ENCODE measurements at places on chromosomes 6 and 20.

DNA sequence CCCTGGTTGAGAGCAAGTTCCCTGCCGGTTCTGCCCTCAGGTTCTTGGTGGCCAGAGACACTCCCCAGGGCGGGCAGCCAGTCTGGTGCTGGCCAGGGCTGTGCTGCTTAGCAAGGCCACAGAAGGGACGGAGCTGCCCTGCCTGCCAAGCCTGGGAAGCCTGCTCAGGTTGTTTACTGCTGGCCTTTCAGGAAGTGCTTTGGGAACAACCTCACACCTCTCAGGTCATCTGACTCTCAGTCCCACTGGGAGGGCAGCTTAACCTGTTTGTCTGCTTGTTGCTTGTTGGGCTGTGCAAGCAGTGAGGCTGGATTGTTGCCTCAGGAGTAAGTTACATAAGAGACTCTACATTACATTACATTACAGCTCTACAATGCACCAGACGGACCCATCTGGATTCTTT lies 75.8 kb upstream of the AFDN start:
- DNase-seq = no peak

DNA sequence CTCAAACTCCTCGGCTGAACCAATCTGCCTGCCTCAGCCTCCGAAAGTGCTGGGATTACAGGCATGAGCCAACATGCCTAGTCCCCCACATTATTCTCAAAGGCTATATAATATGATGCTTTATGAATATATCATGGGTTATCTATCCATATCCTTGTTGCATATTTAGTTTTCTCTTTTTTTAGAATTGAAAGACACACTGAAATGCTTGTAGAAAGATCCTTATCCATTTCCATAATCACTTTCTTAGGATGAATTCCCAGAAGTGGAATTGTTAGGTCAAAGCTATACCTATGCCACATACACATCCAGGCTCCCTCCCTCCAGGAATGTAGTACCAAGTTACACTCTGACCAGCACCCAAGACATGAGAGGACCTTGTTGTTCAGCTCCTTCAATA lies 2.5 kb upstream of the ARFGEF3 start:
- DNase-seq = no peak

GRCh38 chr6:54980511-54981275 lies 134.1 kb downstream of the FAM83B start:
- DNase-seq = no peak

DNA sequence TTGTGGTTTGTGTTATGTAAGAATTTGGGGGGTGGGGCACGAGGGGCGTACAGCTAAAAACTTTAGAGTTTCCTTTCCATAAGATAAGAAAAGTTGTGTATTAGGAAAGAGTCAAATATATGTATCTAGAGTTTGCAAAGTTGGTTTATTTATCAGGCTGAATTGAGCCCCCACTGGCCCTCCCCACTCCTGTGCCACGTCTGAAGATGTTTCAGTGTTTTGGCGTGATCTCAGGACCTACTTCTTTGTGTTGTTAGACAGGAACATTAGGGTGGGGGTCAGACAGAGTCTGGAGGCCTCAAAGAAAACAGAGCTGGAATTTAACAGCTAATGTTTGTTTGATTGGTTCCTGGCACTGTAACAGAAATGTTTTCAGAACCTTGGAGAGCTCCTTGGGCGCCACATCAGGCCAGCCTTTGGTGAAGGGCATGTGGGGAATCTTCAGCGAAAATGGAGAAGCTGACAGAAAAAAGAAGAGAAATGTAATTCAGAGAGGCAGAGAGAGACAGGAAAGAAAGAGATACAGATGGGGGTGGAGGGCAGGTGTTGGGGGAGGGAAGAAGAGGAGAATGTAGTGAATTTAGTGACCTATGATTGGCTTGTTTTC lies 674 bp downstream of the NRSN1 start:
- peak; percentile 55 for DNase-seq

GRCh38 chr6:156029286-156029985 lies 573.8 kb upstream of the NOX3 start:
- DNase-seq = no peak

DNA sequence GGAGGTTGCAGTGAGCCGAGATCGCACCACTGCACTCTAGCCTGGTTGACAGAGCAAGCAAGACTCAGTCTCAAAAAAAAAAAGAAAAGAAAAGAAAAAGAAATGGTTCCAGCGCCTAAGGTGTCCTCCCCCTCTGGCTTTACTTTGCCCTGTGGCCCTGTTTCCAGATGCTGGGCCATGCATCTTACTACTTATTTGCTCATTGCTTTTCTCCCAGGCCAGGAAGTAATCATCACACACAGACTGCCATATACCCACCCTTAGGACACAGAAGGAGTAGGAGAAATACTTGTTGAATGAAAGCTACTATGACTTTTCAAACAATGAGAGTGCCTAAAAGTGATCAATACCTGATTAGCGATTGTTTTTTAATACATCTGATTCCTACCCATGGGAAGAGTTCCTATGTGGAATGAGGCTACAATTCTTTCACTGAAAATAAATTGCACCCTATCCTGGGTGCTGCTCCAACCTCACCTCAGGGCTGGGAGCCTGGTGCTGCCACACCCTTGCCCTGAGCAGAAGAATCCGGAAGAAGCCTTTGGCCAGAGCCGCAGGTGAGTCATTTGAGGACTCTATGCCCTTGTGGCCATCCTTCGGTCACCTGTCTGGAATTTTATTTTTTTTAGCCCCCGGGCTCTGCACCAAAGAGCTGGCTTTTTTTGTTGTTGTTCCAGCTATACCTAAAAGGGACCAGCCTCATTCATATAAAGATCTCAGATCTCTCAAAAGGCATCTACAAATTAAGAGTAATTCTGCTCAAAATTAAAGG lies 22.7 kb upstream of the TFAP2C start:
- DNase-seq = no peak

DNA sequence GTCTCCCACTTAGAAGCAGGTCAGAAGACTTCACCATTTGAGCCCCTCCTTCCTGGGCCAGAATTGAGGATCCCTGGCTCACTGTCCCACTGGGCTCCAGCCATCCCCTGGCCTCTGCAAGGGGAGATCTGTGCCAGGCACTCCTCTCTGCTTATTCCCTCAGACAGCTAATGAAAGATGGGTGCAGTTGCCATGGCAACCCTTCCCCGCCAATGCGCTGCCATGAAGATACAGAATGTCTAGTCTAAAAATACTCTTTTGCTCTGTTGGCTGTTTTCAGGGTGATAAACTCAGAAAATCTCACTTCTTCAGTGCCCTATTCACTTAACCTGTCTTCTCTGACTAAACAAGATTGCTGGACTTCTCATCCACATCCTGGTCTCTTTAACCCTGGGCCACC lies 13.6 kb upstream of the TTLL2 start:
- DNase-seq = no peak

GRCh38 chr6:118410001-118410400 lies 138.1 kb upstream of the PLN start:
- DNase-seq = no peak

GRCh38 chr20:47205577-47206123 lies 150.8 kb downstream of the ZMYND8 start:
- peak; percentile 75 for DNase-seq

DNA sequence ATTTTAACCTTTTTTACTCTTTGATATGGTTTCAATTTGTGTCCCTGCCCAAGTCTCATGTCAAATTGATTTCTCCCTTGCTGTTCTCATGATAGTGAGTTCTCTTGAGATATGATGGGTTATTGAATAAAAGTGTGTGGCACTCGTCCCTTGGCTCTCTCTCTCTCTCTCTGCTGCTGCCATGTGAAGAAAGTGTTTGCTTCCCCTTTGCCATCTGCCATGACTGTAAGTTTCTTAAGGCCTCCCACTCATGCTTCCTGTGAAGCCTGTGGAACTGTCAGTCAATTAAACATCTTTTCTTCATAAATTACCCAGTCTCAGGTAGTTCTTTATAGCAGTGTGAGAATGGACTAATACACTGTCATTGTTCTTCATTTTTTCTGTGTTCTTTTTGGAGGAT lies 48.5 kb downstream of the LIN28B start:
- DNase-seq = no peak

GRCh38 chr20:25587536-25587935 lies 2.2 kb upstream of the NINL start:
- no peak for DNase-seq

GRCh38 chr6:73870907-73871306 lies 174.9 kb downstream of the CD109 start:
- no peak for DNase-seq
